ENCODE measurements at places on chromosomes 7 and 10.

DNA sequence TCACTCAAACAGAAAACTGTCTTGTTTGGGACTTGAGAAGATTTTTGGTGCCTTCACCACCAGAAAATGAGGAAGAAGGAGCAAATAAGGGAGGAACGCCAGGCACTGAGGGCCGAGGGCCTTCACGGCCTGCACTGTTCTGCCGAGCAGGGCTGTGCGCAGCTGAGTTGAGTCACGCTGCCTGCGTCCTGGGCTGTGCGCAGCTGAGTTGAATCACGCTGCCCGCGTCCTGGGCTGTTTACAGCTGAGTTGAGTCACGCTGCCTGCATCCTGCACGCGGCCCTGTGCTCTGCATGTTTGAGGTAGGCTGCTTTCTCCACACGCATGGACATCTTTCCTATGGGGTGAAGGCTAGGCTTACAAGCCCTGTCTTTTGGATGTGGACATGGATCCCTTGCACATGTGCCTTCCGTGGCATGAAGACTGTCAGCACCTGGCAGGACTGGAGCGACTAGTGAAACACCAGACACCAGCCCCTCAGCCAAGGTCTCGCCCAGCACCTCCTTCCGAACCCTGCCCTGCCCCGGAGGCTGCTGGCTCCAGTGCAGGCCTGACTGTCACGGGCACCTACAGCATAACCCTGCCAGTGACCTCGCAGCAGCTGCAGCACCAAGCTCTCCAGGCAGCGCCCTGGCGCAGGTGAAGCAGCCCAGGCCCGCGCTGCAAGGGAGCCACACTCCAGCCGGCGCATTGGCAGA is 96.7 kb downstream of the HTR5A start:
- peak; percentile 100 for ATAC-seq

DNA sequence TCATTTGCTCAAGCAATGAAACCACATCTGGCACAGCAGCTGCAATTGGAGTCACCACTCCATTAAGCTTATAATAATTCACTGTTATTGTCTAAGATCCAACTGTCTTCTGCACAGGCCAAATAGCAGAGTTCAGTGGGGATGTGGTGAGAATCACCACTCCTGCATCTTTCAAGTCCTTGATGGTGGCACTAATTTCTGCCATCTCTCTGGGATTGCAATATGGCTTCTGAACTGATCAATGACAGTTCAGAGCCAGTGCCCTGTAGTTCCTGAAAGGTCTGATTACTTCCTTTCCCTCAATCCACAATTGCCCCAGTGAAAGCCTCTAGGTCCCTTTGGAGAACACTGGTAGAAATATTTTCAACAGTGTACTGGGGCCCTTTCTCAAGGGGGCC is 6.4 kb downstream of the IGFBP1 start:
- no peak for ATAC-seq

DNA sequence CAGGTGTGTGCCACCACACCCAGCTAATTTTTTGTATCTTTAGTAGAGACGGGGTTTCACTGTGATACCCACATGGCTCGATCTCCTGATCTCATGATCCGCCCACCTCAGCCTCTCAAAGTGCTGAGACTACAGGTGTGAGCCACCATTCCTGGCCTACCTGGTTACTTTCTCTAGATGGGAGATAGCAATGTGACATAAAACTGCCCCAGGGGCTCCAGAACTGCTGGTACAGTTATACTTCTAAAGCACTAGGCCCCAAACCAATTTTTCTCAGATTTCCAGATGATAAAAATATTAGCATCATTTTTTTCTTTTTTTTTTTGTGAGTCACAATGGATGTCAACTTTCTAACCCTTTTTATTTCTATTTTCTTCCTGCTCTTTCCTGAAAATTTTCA is 27.4 kb downstream of the ITGB8 start:
- ATAC-seq: no peak

- ATAC-seq: no peak
Observed at GRCh38 chr7:137547485-137547884, 204.0 kb upstream of the PTN start.

DNA sequence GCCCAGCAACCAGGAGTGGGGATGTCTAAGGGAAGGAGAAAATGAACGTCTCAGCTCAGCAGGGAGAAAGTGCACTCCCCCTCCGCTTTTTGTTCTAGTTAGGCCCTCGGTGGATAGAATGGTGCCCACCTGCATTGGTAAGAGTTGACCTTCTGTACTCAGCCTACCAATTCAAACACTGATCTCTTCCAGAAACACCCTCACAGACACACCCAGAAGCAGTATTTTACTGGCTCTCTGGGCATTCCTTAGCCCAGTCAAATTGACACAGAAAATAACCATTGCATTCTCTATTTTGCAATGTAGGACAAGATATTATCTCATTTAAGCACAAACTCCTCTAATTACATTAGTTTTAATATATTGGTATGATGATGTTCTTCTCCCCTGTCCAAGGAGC is 106.1 kb upstream of the C7orf33 start:
- no peak for ATAC-seq

DNA sequence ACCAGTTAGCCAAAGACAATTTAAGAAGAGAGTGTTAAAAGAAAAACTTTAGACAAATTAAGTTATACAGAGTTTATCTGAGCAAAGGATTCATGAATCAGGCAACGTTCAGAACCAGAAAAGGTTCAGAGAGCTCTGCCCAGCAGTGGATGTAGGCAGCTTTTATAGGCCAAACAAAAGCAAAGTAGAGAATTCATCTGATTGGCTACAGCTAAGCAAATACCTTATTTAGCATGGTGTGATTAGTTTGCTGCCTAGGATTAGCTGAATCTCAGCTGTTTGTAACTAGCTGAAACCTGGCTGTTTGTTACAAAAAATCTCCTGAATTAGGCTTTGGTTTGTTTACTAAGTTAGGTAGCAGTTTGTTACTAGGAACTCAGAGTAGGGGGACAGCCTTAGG is 66.0 kb downstream of the SLC25A40 start:
- no peak for ATAC-seq

DNA sequence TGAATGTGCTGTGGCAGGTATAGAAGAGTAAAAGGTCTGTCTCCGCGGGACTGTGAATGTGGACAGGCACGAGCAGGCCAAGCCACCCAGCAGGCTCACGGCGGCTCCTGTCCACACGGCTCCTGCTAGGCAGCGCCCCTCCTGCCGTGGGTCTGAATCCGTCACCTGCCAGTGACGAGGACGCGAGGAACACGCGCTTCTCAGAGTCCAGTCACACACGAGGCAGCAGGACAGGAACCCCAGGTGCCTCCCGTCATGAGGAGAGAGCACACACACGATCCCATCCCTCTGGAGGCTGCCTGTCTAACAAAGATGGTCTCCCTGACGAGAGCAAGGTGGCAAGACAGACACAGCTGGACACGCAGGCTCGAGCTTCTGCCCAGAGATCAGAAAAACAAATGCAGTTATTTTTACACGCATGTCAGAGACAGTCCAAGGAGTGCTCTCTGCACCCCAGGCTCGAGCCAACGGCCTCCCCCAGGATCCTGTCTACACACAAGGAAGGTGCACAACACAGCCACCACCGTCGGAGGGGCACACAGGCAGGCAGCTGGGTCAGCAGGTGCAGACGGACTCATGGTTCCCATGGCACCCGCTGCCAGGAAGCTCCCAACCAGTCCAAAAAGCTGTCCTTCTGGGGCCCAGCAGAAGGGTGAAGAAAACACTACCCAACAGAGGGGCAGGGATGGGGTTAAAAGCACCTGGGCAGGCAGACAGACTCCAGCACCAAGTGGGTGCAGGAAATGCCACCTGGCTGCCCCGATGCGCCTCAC is 103.2 kb downstream of the MAD1L1 start:
- ATAC-seq: no peak

- peak; percentile 60 for ATAC-seq
Observed at GRCh38 chr10:124092860-124093773, at the start of gene CHST15. Gene CHST15, minus strand, starts transcription at chr10:124093598. Its CDS starts 47,386 bp downstream, at chr10:124046212.

- ATAC-seq: no peak
Observed at GRCh38 chr10:126565441-126565840, 105.1 kb downstream of the C10orf90 start.

- no peak for ATAC-seq
Observed at GRCh38 chr7:47636433-47637175, 54.7 kb upstream of the TNS3 start.

- no peak for ATAC-seq
Observed at GRCh38 chr10:125925262-125925834, 29.0 kb downstream of the FANK1 start.
